ENCODE measurements at places on chromosomes 16 and 17.

GRCh38 chr17:21209511-21210175, 4.3 kb downstream of the TMEM11 start:
- no peak for DNase-seq

DNA sequence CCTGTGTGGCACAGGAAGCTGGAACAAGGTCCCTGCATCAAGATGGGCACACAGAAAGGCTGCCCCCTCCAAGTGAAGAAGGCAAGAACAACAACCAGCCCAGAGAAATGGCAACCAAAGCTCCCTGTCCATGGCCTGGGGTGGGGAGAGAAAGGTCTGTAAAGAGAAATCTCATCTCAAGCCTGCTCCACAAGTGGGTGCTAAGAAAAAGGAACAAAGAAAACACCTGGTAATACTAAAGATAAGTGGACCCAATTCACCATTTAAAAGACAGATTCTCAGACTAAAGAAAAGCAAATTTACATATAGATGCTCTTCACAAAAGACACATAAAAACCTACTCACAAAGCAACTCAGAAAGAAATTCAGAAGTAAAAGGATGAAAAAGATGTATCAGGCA, 107.4 kb downstream of the PARN start:
- DNase-seq, result no peak

GRCh38 chr17:73022694-73023093, 69.8 kb downstream of the SLC39A11 start:
- DNase-seq, result no peak

DNA sequence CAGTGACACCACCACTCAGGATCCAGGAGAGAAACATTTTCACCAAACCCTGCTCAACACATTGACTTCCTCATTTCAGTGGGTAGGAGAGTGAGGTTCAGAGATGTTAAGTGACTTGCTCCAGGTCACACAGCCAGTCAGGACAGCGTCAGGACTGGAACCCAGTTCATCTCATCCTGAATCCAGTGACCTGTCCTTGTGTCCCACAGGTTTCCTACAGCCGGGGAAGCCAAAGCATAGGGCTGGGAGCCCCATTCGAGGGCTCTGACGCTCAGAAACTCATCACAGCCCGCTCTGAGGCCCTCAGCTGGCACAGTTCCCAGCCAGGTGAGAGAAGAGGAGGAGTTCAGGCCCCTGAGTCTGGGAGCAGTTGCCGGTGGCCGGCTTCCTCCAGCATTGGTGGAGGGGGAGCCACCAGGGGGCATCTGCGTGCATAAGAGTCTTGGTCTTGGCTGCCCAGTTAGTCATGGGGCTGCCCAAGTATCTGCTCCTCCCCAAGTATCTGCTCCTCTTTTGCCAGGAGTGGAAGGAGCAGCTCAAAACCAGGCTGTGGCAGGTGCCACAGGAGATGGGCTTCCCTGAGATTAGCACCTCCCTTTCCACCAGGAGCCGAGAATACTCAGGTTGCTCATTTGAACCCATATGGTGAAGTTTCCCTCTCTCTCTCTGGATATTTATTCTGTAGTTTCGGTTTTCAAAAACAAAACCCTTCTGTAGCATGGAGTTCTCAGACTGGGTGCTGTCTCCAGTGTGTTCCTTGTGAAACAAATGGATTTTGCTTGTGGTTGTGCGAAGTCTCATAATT, 56.0 kb downstream of the TNFRSF13B start:
- peak; percentile 61 for DNase-seq

Data from activated CD4-positive, alpha-beta memory T cell treated with anti-CD3 and anti-CD28 coated beads for 36 hours (primary cell).